HuH-7 (cell line): ENCODE measurements at places on chromosomes 16 and 17.

DNA sequence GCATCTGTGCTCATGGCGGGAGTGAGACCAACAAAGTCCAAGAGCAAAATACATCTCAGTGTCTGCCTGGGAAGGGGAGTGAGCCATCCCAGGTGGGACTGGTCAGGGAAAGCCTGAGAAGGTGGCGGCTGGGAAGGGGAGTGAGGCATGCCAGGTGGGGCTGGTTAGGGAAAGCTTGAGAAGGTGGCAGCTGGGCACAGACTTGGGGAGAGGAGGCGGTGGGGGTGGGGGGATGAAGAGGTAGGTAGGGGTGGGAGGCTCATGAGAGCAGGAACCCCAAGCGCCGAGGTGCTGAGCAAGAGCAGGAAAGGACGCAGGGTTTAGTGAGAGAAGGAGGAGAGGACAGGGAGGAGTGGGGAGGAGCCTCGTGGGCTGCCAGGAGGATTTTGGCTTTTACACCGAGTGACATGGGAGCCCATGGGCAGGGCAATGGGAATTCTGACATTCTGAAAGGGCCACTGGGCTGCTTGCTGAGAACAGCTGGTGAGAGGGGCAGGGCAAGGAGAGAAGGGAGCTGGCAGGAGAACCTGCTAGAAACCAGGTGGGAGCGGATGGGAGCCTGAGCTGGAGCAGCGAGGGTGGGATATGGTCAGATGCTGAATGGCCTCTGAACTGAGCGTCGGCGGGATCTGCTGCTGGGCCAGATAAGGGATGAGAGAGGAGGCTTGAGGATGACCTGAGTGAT lies 256.1 kb upstream of the RPL38 start:
- no peak for DNase-seq

DNA sequence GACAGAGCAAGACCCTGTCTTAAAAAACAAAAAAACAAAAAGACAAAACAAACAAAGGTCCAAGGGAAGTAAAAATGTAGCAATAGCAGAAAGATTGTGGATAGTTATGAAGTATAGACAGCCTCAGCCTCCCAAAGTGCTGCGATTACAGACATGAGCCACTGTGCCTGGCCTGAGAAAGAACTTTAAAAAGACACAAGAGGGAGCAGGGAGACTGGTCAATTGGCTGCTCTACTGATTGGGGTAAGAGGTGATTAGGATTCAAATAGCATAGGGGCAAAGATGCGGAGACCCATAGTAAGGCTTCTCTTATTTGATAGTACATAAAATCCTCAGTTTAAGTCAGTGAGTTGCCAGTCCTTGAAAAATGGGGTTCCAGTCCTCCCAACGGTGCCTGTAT lies 518.2 kb upstream of the GOT2 start:
- no peak for DNase-seq

DNA sequence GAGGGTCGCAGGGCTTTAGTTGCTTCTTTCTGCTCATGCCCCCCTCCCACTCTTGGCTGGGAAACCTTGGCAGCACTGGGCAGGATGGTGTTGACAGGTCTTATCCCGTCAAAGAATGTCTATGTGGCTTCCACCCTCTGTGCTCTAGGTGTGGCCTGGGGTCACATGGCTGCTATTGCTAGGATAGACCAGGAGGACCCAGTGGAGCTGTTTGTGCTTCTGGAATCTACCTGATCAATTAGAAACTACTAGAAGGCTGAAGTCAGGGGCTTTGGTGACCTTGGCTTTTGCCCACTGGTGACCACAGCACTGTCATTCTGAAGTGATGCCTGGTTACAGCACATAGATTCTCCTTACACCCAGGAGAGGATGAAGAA lies 105.8 kb downstream of the CMIP start:
- DNase-seq: no peak

- DNase-seq: no peak
Observed at GRCh38 chr17:78206298-78206697, 7.8 kb upstream of the BIRC5 start.

- no peak for DNase-seq
Observed at GRCh38 chr17:681738-682529, 32.7 kb downstream of the VPS53 start.

DNA sequence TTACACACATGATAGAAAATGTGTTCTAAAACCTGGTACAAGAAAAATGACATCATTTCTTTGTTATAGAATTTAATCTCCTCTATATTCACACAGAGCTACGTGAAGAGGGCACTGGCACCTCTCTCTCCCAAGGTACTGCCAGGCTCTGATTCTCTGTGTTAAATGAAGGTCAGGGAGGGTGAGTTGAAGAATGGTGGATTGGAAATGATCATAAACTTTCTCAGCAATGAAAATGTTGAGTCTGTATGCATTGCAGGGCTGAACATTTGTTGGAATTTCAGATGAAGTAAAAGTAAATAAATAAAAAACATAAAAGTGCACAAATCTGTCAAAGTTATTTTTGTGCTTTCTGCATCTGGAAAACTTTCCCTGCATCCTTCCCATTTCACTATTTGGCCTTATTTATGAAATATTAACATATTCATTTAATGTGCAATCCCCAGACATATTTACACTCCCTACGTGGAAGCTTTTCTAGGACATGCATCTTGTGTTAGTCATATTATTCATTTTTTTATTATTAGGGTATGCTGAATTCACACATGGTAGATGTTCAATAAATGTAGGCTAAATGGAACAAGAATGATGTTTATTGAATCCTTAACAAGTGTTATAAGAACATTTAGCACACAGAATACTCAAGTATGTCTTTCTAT lies 810.3 kb upstream of the CDH8 start:
- no peak for DNase-seq

DNA sequence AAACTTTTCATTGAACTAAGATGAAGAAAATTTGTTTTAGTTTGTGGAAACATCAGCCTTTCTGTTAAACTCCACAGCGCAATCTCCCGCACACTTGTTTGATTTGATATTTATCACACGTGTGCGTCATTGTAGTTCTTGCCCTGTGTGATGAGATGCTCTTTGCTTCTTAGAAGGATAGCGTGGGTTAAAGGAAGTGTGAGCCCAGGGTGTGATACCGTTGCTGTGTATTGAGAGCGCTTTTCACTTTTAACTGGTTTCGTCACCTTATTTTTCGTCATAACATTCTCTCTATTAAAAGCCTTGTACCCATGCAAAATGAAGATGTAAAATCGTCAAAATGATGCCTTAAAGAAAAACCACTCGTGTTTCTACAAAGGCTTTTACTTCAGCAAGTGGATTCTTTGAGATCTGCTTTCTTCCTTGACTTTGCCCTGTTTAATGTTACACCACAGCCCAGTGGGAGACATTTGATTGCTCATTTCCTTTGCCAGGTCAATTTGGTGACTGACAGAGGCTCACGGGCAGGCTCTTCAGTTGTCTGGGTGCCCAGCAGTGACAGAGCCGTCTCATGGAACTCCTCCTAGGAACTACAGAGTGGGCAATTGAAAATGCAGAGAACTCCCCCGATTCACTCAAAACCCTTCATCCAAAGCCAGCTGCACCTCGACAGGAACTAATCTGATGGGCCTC lies 61.1 kb downstream of the RPA1 start:
- no peak for DNase-seq

DNA sequence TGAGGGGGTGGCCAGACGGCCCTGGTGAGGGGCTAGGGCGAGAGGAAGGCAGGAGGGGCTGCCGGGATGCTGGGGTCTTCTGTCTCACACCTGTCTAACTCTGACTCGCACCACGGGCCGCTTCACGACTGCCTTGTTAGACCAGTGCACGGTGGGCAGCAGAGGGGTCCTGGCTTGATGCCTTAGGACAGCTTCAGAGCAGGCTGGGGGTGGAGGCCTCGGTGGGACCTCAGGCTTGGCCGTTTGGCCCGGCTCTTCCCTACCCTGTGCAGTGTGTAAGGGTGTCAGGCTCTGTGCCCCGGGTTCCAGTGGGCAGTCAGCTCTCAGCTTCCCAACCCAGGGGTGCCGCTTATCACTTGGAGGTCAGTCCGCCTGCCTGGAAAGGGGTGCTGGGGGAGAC lies 100.7 kb downstream of the OR1D5 start:
- DNase-seq: no peak

DNA sequence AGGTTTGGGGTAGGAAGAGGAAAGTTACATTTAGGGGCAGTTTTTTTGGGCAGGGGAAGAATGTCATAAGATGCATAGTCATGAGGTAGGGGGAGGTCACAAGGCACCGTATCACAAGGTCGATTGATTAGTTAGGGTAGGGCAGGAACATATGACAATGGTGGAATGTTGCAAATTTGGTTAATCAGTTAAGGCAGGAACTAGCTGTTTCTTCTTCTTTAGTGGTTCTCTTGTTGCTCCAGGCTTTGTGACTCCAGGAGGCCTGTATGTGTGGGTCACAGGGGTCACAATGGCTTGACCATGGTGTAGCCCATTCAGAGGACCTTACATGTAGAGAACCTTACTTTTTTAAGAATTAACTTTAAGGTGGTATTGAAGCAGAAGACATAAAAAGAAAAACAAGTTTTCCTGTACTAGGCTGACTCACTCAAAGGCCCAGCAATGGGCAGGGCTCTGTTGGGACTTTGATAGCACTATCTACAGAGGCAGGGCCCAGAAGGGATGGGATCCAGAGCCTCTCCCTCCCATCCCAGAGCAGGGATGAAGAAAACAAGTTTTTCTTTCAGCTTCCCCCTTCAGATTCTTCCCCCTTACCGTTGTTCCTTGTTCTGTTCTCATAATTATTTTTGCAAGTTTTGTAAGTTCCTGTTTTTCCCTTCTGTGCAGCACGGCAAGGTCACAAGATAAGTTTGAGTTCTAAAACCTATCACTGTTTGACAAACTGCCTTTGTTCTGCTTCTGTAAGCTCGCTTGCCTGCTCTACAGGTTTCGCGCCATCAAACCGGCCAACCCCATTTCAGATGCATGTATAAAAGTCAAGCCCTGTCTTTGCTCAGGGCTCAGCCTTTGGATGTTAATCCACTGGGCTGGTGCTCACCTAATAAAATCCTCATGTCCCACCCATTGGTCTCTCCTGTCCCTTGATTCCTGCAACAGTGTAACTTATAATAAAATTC lies 45.8 kb upstream of the ATF7IP2 start:
- no peak for DNase-seq

GRCh38 chr17:76678330-76678729 lies 32.4 kb downstream of the MXRA7 start:
- DNase-seq: peak; percentile 5

DNA sequence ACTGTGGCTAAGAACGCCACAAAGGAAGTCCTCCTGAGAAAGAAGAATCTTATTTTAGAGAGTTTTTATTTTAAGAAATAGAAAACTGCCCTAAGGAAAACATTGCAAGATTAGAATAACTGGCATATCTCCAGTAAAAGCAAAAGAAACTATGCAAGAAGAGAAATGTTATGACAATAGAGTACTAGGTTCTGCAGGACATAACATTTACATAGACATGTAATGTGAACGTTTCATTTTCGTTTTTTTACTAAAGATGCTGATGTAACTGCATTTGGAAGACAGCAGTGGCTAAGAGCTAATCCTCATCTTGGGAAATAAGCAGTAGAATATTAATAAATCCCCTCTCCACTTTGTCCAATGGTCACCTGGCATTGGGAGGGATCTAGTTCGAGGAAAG lies 7.8 kb upstream of the ASGR2 start:
- no peak for DNase-seq

DNA sequence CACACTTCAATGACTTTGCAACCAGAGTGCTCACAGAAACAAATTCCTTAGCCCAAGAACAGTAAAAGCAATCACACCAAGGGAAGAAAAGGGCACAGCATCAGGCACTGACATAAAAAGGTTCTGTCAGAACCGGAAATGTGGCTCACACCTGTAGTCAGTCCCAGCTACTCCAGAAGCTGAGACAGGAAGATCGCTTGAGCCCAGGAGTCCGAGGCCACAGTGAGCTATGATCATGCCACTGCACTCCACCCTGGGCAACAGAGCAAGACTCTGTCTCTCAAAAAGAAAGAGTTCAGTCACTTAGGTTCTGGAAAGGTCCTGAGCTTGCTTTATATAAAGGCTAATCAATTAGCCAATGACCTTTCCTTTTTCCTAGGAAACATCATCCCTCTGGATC lies 22.7 kb downstream of the YWHAE start:
- DNase-seq: no peak

GRCh38 chr17:59751955-59752413 lies 44.5 kb downstream of the VMP1 start:
- no peak for DNase-seq
